ENCODE measurements at places on chromosomes 7 and 10.

GRCh38 chr10:130715686-130716670 lies 579.8 kb downstream of the GLRX3 start:
- DNase-seq = no peak

GRCh38 chr10:117318909-117319308 lies 56.3 kb downstream of the PDZD8 start:
- no peak for DNase-seq

GRCh38 chr10:114683593-114683992 lies 25.5 kb upstream of the ABLIM1 start:
- DNase-seq = no peak

DNA sequence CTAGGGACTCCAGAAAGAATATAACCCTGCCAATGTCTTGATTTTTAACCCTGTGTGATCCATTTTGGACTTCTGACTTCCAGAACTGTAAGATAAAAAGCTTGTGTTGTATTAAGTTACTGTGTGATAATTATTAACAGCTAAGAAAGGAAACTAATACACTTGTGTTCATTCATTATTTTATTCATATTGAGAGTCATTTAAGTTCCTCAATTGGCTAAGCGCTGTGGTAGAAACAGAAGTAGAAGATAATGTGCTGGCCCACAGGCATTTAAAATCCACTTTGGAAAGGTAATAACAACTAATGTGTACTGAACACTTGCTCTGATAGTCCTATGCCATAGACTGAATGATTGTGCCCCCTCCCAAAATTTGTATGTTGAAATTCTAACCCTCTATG lies 471.7 kb upstream of the GHITM start:
- DNase-seq = no peak

- no peak for DNase-seq
These were observed 895 bp downstream of the VSTM2A start for GRCh38 chr7:54543051-54543488.

DNA sequence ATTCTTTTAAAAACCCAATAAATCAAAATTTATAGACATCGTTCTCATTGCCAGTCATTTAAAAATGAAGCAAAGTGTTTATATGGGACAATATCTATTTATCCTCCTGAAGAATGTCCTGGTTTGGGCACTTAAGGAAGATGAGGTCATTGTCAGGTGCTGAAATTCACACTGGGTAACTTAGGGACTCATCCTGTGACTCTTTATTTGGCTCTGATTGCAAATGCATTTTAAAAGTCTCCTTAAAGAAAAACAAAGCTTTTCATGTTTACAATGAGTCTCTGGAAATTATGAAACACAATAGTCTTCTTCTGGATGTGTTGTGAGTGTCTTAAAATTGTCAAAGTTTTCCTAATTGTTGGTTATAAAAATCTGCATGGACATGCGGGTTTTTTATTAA lies 69.5 kb upstream of the GPR158 start:
- no peak for DNase-seq

DNA sequence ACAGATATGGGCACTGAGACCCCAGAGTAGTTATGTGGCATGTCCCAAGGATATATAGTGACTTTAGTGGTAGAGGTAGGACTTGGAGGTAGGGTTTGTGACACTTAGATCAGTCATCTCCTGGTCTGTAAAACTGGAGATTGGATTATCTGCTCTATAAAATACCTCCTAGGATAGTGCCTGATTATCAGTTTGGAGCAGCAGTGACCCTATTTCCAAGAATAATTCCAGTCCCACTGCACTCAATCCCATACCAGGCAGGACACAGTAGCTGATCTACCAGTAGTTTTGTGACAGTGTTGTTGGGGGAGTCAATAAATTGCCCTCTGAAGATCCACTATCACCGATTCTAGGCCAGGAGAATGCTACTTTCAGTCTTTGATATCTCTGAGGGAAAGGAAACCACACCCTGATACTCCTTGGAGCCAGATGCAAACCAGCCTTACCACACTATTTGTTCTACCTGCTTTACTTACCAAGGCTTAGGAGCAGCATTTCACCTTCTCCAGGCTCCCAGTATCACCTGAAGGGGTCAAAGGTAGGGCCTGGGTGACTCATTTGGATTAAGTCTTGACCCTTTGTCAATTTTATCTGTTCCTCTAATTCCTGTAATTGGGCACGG lies 30.6 kb downstream of the KMT2E start:
- DNase-seq = no peak

- no peak for DNase-seq
These were observed 124.3 kb downstream of the ADCY1 start for GRCh38 chr7:45698303-45699014.

DNA sequence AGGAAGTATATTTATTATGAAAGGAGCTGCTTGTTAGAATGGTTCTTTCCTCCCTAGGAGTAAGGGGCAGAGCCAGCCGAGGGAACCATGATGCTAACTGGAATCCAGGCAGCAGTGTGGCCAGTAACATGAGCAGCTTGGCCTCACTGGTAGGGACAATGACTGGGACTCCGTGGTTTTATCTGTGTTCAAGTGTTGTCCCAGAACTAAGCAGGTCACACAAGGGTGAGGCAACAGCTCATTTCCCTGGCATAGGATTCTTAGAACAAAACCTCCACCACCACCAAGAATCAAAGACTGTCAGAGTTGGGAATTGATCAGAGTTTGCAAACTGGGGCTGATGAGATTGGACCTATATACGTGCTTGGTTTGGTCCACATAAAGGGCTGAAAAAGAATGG lies 138.9 kb upstream of the COBL start:
- DNase-seq = no peak

DNA sequence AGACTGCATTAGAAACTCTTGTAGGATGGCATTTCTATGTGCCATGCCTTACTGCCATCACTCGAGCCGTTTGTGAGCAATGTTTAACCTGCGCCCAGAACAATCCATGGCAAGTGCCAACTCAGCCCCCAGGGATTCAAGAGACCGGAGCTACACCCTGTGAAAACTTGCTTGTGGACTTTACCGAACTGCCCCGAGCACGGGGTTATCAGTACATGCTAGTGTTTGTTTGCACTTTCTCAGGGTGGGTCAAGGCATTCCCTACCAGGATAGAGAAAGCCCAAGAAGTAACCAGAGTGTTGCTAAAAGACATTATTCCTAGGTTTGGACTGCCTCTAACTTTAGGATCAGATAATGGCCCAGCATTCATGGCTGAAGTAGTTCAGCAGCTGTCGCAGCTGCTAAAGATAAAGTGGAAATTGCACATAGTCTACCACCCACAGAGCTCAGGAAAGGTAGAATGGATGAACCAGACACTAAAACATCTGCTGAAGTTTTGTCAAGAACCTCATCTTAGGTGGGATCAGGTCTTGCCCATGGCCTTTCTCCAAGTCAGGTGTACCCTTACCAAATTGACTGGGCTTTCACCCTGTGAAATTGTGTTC lies 8.9 kb upstream of the CYREN start:
- no peak for DNase-seq

DNA sequence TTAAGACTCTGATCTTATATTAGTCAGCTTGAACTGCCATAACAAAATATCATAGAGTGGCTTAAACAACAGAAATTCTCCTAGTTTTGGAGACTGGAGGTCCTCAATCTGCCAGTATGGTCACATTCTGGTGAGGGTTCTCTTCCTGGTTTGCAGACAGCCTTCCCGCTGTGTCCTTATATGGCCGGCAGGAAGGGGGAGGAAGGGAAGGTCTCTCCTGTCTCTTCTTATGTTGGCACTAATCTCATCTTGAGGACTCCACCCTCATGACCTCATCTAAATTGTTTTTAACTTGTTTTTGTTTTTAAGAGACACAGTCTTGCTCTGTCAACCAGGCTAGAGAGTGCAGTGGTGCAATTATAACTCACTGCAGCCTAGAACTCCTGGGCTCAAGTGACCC lies 53.1 kb downstream of the VPS41 start:
- no peak for DNase-seq

GRCh38 chr10:122516734-122517133 lies 43.8 kb upstream of the DMBT1 start:
- DNase-seq = no peak

Data from CD4-positive, alpha-beta T cell treated with Interleukin-17A for 4 hours (primary cell).